ENCODE measurements at places on chromosomes 5 and 9.

GRCh38 chr9:114504341-114505186 lies 709 bp downstream of the WHRN start:
- DNase-seq, result no peak

GRCh38 chr5:126094991-126095390 lies 328.2 kb upstream of the GRAMD2B start:
- DNase-seq, result no peak

GRCh38 chr5:145203193-145203592 lies 631.9 kb downstream of the PRELID2 start:
- no peak for DNase-seq

DNA sequence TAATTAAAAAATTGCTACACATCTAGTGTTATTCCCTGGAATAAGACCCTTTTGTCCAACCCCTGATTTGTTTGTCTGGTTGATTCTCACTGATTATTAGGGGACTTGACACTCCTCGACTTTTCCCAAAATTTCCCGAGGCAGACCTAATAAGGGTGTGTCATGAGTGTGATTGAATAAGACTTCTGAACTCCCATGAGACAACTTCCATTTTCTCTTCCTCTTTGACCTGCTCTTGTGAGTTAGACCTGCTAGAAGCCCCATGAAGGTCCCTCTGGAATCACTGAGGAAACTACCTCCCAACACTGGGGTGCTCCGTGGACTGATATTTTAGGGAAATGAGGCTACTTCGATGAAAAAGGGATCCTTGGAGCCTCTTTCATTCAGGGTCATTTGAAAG lies 83.4 kb downstream of the MUSK start:
- no peak for DNase-seq

- DNase-seq, result no peak
Observed at GRCh38 chr9:38440516-38440915, 16.3 kb upstream of the IGFBPL1 start.

DNA sequence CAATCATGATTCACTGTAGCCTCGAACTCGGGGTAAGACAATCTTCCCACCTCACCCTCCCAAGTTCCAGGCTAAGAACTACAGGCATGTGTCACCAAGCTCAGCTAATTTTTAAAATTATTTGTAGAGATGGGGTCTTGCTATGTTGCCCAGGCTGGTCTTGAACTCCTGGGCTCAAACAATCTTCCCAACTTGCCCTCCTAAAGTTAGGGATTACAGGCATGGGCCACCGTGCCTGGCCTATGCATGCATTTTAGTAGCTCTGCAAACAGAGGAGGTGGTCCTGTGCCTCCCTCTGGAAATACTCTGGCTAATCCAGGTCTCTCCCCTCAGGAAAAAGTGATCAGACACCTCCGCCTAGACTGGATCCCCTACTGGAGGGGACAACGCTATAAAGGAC lies 21.5 kb upstream of the TRIM14 start:
- DNase-seq, result no peak

DNA sequence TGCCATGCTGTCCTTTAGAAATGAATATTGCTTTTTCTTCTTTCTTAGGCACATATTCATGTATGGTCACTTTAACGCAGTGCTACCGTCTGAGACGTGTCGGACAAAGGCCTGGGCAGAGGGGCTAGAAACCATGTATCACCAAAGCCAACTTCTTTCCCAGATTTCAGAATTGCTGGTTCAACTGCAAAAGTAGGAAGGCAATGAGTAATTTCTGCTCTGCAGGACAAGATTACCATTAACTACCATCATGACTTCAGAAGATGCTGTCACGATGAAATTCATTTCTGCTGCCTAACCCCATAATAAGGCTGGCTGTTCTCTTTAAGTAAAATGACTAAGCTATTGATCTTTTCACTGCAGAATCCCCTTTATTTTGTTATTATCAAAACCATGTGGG lies 306.7 kb downstream of the PDE4D start:
- no peak for DNase-seq

- no peak for DNase-seq
Observed at GRCh38 chr9:34310215-34310614, 18.9 kb downstream of the KIF24 start.

DNA sequence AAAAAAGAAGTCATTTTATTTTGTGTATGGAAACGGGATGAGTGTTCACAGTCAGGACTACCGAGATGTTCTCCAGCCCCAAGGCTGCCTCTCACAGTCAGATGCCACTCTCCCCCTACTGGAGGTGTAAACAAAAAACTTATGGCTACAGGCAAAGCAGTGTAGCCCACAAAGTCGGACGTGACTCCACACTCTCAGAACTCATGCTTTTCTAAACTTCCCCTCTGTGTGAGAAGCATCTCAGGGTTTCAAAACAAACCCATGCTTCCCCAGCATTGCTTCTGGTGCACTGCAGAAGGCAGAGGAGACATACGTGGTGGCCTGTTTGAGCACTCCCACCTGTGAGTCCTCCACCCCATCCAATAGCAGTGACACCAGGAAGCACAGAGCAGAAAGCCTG lies 580.3 kb downstream of the BNC2 start:
- no peak for DNase-seq

- DNase-seq, result no peak
Observed at GRCh38 chr9:2787065-2787464, 56.8 kb downstream of the PUM3 start.

DNA sequence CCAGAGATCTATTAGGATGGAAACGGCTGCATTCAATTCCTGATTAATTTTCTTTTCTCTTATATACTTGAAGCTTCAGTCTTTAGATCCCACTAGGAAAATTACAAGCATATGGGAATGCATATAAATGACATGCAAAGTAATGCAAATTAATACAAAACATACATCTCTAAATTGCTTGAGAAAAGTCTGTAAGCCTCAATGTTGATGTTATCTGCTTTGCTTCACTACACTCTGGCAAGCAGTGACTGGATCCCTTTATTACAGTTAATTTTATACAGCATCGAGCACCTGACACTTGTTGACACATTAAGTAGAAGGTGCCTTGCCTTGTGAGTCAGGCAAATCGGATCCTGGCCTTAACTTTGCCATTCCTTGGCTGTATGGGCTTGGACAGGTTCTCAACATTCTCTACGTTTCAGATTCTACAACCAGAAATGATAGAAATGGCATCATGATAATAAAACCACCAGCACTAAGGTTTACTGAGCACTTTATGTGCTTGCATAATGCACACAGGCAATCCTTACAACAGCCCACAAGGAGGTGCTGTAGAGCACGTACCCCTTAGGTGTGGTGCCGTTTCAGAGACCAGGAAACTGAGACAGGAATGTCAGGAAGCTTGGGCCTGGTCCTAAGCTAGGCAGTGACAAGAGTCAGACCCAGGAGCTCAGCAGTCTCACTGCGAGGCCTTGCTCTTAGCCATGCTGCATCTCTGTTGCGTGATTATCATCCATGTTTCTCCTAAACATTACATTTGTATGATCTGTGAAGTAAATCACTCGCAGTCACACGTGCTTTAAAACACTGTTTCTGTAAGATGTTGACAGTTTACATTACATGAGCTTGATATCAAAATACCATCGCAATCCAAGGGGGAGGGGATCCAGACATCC lies 2.7 kb downstream of the GCNT4 start:
- no peak for DNase-seq

DNA sequence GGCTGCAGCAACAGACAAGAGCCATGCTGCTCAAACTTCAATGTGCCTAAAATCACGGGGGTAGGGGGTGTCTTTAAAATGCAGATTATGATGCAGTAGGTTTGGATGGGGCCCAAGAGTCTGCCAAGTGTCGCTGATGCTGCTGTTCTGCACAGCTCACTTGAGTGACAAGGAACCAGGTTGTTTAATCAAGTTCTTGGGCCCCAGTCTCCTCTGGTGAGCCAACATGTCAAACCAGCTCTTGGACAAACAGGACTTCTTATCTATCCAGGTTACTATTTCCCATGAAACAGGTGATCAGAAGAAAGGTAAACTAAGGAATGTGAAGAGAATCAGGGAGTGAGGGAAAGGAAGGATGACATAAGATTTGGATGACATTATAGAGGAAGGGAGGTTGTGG lies 78.0 kb downstream of the APBA1 start:
- no peak for DNase-seq

GRCh38 chr5:143662020-143662419 lies 149.9 kb upstream of the HMHB1 start:
- no peak for DNase-seq

DNA sequence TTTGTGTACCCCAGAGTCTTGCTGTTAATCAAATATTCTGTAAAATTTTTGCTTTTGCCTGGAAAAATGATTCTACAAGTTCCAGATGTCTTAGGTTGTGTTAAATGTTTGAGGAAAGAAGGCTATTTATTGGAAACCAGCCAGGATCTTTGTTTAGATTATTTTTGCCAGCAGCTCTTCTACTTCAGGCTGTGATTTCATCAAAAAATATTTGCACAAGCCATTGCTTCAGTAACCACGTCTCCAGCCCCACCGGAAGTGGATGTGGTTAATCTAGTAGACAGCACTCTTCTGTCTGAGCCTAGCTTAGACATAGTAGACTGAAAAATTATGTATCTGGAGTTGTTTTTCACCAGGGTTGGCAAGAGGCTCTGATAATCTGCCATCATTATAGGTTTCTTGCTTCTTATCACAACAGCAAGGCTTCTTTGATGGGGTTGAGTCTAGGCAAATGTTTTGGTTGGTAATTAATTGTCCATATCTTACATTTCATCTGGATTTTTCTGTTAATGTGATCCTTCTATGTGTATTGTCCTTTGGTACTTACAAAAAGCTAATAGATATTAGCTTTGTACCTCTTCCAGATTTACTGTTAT lies 17.1 kb downstream of the KCTD16 start:
- DNase-seq, result no peak

GRCh38 chr5:136036293-136036911 lies 7.6 kb downstream of the TGFBI start:
- DNase-seq, result no peak

DNA sequence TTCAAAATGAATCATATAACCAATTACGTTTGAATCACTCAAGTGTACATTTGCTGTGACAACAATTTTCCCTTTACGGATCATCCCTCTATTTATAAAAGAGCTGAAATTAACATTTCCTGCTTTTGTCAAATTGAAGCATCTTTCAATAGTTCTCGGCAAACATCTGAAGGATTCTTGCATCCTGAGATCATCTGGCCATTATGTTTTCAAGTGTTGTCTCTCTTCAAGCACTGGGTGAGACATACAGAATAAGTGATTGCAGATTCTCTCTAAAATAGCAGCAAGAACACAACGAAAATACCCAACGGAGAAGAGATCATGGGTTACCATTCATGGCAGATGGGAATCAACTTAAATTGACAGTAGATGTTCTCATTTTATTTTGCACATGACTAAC lies 283.4 kb upstream of the GRAMD2B start:
- DNase-seq, result no peak

GRCh38 chr9:137316012-137316981 lies 14.2 kb upstream of the NRARP start:
- no peak for DNase-seq

DNA sequence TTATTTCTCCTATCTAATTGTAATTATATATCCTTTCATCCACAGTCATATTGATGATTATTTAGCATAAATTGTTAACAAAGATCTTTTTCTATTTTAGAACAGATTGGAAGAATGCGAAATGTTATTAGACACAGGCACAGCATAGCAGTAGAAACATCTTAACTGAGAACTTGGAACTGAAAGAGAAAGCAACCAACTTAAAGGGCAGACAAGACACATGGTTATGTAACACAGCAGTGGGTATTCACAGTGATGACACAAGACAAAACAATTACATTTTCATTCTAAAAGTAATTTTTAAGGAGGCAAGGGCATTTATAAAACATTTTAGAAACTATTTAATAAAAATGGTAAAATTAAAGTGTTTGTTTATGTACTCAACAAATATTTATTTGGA lies 57.7 kb upstream of the MEF2C start:
- DNase-seq, result no peak

GRCh38 chr5:150598821-150599273 lies 41.6 kb upstream of the SYNPO start:
- no peak for DNase-seq

- no peak for DNase-seq
Observed at GRCh38 chr5:96768708-96769251, 39.0 kb downstream of the ERAP1 start.

DNA sequence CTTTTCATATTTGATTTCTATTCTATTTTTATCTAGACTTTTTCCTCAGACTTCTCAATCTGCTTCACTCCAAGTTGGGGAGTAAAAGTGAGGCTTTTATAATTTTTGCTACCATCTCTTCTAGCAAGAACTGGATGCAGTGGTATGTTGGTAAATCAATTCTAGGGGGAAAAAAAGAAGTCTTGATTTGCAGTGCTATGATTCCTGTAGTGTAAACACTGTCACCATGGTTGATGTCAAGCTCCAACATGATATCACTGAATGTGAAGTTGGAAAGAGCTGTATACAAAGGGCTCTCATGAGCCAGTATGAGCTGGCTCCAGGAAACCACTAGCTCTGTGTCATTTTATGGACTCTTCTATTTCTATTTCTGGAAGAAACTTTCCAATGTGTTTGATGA lies 439.2 kb downstream of the NTRK2 start:
- no peak for DNase-seq

DNA sequence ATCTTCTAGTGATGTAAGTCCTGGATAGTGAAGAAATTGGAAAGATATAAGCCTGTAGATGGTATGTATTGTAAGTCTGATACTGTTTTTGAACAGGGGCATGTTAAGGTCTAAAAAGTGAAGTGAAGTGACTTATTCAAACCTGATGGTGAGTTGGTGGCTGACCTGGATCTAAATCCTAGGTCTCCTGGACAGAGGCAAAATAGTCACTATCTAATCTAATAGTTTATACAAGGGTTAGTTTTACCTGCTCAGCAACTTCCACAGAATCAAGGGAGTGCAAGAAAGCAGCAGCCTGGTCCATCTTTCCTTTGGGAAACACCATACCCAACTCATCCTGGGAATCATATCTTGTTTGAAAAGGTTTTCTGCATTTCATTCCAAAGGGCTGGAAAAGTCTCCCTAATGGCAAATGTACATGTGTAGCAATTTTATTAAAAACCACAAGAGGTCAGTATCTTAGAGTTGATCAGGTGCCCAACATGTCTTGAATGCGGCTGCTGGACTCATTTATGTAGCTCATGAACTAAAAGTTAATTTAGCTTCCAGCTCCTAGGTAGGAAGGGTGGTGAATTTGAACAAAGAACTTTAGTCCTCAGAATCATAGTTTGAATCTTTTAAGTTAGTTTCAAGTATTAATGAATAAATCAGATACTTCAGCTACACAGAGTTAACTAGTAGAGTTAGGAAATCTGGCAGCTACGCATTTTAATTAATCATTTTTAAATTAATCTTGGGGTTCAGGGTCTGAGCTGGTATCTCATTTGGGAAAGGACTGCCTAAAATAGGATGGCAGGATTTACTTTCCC lies 26.0 kb downstream of the SKP2 start:
- peak; percentile 3 for DNase-seq

DNA sequence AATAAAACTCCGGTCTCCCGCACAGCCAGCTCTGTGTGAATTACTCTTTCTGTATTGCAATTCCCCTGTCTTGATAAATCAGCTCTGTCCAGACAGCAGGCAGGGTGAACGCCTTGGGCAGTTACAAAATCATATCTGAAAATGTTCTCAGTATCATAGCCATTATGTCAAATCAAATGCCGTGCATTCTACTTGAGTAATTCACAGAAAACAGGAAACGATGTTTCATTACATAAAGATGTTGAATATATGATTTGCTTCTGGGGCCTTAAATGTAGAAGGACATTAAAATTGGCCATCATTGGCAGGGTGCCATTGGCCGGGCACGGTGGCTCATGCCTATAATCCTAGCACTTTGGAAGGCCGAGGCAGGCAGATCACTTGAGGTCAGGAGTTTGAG lies 8.5 kb downstream of the POLR3G start:
- no peak for DNase-seq

Data from renal cortex interstitium (tissue), 15 donors.